Hippocampal formation (tissue), 2 donors: ENCODE measurements at places on chromosomes 12 and 14.

DNA sequence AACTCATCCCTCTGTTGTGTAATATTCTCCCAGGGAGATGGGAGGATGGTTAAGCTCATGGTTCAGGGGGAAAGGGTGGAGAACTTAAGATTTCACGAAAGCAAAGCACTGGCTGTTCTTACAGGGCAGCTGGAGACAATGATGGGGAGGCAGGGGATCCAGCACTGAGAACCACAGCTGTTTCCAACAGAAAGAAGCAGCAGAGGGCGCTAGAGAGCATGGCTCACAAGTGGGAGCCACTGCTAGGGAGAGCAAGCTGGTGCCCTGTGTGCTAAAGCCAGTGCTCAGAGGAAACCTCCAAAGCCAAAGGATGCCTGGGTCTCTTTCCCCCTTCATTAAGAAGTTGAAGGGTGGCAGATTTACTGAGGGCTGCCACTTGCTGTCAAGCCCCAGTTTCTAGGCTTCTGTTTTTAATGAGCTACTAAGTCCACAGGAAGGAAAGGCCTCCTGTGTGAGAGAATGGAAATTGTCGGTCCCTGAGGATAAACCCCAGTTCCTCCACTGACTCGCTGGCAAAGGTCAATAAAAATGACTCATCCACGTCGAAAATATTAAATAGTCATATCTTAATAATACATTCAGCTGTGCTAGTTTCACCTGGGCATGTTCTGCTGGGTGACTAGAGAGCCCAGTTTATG lies 199.7 kb downstream of the ANO2 start:
- peak; percentile 31 for DNase-seq

GRCh38 chr12:64545081-64545382 lies 65.3 kb upstream of the RASSF3 start:
- DNase-seq = no peak

DNA sequence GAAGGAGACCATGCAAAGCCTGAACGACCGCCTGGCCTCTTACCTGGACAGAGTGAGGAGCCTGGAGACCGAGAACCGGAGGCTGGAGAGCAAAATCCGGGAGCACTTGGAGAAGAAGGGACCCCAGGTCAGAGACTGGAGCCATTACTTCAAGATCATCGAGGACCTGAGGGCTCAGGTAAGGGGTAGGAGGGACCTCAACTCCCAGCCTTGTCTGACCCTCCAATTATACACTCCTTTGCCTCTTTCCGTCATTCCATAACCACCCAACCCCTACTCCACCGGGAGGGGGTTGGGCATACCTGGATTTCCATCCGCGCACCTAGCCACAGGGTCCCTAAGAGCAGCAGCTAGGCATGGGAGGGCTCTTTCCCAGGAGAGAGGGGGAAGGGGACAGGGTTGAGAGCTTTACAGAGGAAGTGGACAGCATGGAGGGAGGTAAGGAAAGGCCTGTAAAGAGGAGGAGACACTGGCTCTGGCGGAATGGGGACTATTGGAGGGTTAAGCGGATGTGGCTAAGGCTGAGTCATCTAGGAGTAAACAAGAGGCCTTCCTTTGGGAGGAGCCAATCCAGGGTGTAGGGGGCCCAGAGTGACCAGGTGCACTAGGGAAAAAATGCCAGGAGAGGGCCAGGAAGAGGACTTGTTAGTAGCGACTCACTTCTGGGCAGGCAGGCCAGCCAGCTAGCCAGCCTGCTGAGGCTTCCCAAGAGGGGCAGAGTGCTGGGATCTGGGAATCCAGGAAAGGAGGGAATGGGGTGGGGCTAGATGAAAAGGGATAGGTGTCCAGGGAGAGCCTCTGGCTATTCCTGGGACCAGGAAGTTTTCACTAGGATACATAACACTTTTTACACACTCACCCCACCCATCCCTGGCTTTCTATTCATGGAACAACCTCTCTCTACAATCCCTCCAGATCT lies 754 bp downstream of the KRT18 start:
- no peak for DNase-seq

DNA sequence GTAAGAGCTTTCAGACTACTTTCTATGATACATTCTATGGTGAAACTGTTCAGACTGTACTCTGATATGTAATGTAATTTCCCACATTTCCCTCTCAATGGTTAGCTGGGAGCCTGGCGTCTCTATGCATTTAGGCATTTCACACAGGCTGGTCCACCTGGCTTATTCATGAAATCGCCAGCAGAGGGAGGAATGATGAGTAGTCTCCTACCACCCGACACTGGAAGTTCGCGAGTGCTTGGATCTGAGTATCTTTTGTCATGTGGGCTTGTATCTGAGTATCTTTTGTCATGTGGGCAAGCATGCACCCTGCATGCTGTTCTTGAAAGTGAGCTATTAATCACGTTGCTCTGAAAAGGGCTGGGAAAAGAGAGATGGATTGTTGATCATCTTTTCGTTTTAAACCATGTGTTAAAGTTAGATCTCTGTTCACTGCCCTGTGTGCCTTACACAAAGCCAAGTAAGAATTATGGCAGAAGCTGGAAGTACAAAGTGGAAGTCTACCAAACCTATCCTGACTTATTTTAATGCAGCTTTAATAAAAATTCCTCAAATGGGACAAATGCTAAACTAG lies 235.0 kb downstream of the ATP23 start:
- no peak for DNase-seq

DNA sequence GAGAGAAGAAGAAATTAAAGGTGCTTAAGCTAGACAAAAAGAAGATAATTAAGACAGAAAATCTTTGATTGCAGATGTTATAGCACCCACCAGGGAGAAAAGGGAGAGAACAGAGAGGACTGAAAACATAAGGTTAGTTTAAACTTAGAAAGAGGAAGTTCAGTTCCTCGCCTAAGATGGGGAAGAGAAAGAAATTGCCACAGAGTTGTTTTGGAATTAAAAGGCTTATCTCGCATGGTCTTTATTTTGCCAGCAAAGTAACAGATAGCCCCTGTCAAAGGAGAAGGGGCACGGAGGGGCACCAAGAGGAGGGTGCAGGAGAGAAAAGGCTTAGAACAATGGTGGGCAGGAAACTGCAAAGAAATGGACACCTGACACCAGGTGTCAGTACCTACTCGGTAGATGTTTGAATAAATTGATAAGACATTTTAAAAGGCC lies 17.8 kb upstream of the OXA1L start:
- DNase-seq = no peak

DNA sequence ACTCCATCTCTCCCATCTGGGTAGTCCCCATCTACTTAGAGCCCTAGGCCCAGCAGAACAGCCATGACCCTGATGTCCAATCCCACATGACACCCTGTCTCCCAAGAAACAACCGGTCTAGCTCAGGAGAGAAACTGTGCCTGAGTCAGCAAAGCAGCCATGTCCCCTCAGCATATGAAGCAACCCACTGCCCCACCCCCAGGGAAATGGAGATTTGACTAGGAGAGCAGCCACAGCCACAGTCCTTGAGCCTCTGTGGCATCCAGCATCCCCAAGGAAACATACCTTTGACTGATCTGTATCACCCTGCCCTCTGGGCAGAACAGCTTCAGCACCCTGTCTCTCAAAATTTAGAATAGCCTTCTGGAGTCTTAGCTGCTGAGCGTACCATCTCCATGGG lies 641.9 kb upstream of the FBXO33 start:
- no peak for DNase-seq

DNA sequence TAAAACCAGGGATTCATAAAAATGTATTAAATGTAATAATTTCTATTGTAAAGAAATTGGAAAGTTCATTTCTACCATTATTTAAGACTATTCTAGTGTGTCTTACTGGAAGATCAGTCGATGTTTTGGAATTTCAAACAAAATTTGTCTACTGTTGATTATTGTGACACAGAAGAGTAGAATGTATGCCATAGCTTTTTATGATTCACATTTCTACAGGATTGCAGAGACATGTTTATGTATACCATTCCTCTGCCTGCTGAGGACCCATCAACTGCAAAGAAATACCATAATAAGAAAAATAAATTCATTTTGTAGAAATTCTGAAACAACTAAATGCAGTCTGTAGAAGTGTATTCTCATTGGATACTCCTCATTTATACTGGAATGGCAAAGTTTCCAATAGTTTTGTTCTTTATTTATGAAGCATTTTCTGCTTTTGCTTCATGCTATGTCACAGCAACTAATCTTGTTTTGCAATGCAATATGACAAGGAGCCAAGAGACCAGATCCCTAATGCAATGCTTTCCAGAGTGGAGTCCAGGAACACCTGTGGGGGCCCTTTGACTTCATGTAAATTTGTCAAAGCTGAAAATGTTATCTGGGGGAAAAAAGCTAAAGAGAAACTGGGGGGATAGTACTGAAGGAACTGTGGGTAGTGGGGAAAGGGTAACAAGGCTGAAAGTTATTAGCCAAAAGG lies 172.9 kb upstream of the LRIG3 start:
- DNase-seq = no peak

DNA sequence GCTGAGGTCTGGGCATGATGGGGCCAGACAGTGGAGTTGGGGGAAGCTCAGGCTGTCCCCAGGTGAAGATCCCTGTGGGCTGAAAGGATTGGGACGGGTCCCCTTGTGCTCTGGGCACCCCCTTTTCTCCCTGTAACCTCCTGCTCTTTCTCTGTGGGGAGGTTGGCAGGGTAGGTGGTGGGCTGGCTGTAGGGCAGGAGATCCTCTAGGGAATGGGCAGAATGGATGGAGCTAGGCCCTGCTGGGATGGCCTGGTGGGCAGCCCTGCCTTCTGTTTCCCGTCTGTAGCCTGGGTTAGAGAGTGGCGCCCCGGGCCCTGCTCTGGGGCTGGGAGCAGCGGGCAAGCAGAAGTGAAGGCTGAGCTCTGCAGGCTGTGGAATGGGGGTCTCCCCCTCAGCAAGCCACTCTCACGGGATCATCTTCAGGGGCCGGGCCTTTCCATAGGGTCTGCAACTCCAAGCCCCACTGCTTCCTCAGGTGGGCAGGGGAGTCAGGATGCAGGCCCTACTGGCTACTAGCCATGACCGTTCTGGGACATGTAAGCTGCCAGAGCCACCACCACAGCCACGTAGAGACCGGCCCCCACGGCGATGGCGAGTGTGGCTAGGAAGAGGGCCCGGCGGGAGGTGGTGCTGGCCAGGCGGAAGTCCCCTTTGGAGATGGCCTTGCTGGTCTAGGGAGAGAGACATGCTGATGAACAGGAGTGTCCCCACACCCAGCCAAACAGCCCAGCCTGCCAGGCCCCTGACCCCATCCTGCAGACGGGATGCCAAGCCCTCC lies 18.8 kb downstream of the SYNDIG1L start:
- DNase-seq = no peak

- DNase-seq = no peak
Observed at GRCh38 chr14:93343797-93344196, 3.2 kb upstream of the COX8C start.

DNA sequence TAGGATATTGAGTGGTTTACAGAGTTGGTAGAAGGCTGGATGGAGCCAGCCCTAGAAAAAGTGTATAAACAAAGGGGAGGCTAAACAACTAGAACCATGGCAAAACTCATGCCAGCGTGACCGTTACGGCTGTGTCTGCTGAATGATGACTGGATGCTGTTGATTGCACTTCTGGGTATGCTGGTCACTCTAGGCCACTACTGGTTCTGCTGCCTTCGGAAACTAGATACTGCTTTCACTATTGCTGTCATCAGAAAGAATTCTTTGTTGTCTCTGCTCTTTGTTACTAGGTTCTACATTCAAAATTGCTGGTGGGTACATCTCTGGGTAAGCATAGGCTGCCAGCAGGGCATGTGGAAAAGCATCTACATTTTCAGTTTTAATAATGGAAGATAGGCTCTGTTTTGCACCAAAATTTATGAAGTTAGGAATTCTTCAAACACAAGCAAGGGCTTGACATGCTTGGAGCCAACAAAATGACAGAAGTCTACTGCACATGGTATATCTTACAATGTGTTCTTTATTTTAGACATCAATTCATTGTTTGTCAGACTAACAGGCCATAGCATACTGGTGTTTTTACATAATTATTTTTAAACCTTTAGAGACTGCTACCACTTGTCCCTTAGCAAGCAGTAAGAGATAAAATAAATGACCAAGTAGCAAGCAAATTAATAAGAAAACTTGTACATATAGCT lies 15.4 kb downstream of the MON2 start:
- DNase-seq = peak; percentile 55

DNA sequence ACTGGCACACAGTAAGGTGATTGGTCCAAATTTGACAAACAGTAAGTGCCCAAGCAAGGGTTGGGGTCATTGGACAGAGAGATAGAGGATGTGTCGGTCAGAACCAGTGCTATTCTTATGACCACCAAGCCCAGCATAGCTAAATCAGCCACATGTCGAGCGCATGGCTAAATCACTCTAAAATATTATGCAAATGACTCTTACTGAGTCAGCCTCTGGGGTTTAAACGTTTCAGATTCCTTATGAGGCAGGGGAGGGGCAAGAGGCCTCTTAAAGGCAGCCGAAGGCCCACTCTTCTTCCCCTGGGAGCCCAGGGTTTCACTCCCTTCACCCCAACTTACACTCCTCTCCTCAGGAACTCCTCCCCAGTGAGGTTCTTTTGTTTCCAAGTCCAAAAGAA lies 603 bp upstream of the ENDOU start:
- no peak for DNase-seq

DNA sequence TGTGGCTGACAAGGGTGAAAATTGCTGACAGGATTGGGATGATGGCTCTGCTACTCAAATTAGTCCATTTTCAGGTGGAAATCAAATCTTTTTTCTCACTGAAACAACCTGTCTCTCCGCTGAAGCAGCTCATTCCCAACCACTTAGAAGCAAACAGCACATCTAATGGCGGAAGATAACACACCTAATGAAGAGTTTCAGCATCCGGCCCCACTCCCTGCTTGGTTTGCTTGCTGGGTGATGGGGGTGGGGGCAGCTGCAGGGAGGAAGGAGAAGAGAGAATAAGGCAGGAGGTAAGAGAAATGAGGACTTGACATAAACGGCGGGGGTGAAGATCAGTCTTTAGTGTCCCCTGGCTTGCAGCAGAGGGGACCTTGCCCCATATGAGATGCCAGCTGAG lies 4.0 kb downstream of the SYNDIG1L start:
- DNase-seq = no peak

DNA sequence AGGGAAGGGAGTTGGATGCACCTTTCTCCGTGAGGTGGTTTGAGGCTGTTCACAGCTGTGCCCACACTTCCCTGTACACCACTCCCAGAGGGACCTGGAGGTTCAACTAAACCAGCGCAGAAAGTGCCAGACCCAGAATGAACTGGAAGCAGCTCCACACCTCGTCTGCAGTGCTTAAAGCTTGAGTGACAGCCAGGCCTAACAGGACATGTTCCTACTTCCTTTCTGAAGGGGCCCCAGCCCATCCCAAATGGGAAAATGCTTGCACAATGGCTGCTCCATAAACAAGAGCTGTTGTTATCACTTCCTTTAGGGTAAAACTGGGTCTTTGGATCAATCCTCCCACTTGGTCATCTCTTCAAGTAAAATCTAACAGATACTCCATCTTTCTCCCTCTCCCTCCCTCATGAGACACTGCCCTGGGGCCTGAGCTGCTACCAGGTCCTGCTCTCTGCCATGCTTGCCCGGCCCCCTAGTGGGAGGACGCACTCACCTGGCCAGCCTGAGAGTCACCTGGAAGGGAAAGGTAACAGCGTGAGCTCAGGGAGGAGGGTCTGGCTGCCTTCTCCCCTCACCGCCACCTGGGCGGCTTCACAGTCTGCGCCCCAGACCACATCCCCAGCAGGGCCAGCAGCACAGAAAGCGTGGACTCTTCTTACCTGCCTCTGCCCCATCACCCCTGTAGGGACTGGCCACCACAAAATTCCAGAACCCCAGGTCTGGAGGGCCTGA lies 33.5 kb downstream of the ISCA2 start:
- DNase-seq = no peak
